NCI-H2227 treated with DMSO at 0.1 percent for 48 hours (cell line): ENCODE measurements at places on chromosomes 3 and 15.
A peak's percentile ranks its signal among the peaks of the same experiment; 100 is the strongest.

- DNase-seq: no peak
These were observed 50.8 kb upstream of the XRN1 start for GRCh38 chr3:142498397-142499180.

- no peak for DNase-seq
These were observed at the start of gene GCHFR for GRCh38 chr15:40763801-40764628. TSS of gene GCHFR (plus strand) at chr15:40764068. CDS start at chr15:40764181, 113 bp downstream.

GRCh38 chr3:129416415-129416814 lies 12.0 kb downstream of the EFCAB12 start:
- no peak for DNase-seq

DNA sequence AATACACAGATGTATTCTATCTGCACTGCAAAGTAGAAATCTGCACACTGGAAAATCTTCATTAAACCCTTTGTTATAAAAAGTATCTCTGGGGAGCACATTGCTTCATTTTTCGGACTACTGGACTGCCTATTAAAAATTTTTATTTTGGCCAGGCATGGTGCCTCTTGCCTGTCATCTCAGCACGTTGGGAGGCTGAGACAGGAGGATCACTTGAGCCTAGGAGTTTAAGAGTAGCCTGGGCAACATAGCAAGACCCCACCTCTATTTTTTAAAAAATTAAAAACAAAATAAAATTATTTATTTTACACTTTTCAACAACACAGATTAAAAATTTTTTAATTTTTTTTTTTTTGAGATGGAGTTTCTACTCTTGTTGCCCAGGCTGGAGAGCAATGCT lies 6.0 kb downstream of the SERP1 start:
- no peak for DNase-seq

- no peak for DNase-seq
These were observed 346.9 kb upstream of the CDIN1 start for GRCh38 chr15:36232491-36232890.

DNA sequence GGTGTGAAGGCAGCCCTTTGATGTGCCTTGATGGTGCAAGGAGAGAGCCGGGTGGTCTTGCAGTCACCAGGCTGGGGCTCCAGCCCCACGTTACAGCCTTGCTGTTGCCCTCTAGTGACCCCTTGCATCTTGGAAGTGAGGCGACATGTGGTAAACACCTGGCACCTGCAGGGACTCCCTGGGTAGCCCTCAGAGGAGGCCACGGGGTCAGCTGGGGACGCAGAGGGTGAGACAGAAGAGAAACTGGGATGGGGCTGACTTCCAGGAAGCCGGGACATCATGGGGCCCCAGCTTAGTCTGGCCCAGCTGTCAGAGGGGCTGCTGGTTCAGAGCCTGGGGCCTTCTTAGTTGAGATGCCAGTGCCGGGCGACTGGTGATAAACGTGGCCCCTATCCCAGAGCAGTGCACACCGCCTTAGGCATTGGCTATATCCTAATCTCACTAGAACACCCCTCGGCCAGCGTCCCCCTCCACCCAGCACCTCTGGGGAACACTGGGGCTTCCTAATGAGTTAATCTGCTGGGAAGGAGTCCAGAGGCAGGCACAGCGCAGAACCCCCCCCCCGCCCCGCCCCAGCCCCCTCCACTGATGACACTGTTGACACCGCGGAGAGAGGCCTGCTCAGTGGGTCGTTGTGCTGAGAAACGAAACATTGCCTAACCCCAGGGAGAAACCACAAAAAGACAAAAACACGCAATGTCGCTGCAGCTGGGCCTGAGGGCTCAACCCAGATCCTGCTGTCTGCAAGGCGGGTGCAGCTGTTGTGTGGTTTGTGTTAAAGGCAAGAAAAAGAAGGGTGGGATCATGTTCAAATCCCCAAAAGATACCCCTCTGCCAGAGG lies 60.5 kb upstream of the KLF13 start:
- no peak for DNase-seq

- DNase-seq: no peak
These were observed 27.1 kb downstream of the ITPR1 start for GRCh38 chr3:4520033-4520816.

DNA sequence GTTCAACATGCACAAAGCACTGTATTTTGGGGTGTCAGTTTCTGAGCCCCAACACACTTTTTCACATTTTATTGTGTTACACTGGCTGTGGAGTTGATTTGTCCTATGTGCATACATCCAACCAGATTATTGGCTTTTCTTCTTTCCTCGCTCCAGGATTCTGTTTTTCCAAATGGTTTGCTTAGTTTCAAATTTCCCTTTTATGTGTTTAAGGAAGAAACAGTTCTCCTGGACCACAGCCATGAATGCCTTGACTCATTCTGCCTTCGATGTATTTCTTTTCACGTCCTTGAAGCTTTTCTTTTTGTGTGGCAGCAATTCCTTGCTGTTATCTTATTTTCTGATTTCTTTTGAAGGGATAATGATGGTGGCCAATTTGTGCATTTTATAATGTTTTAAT lies 53.8 kb downstream of the CACNA2D3 start:
- DNase-seq: no peak

GRCh38 chr3:146577662-146578061 lies 27.5 kb downstream of the PLSCR5 start:
- DNase-seq: no peak

- DNase-seq: no peak
These were observed 25.7 kb downstream of the AMOTL2 start for GRCh38 chr3:134348524-134348923.

DNA sequence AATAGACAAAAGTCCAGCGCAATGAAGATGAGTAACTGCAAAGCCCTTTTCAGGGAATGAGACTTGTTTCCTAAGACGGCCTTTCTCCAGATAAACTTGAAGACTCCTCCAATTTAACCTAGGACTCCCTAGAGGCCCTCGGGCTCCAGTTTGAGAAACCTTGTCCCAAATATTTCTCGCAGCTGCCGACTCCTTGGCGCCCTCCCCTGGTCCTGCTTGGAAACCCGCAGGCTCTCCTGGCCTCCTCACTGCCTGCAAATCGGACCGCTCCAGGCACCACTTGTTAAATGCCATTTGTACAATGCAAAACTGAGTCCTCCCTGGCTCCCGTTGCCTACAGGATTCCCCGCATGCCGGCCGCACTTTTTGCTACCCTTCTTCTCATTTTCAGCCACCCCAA lies 36.8 kb downstream of the MUC4 start:
- DNase-seq: no peak

DNA sequence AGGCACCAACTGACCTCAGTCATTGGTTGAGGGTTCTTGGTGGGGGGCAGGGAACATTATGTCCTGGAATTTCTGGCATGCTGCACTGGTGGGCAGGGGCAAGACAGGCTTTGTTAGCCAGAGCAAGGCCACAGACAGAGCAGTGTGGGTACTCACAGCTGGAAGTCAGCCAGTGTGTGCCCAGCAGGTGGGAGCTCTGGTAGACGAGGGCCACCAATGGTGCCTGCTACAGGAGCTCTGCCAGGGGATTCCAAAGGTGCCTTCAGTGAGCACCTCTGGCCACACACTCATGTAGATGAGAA lies 31.3 kb downstream of the CYP8B1 start:
- DNase-seq: no peak

DNA sequence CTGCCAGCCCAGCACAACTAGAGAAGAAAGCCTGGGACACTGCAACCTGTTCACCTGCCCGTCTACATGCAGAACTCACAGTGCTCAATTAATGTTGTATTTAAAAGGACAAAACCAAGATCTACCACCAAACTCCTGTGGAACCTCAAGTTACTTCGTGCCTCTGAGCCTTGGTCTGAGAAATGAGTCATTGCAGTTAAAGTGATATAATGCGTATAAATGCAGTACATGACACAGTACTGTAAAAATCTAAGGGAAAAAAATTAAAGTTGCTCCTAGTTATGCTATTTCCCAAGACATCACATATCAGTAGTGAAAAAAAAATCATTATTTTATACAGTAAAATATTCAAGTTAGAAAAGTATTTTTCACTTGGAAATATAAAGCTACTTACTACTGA lies 138.9 kb downstream of the ZIC4 start:
- DNase-seq: no peak

DNA sequence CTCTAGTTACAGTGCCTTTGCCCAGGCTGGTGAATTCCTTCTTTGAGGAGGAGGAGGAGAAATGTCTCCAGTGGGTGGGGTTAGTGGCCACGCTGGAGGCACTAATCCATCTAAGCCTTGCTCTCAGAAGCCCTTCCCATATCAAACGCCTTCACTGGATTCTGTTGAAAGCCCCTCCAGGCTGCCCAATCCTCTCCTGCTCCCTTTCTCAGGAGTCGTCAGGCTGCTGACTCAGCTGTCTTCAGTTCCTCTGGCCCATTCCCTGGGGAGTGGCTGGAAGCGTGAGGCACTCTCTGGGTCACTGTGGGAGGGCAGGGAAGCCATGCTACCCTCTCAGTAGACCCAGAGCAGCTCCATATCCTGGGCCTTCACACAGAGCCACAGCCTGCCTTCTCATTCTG lies 2.7 kb downstream of the AP2M1 start:
- DNase-seq: no peak

- no peak for DNase-seq
These were observed 415.7 kb downstream of the PLCL2 start for GRCh38 chr3:17300441-17300840.

- DNase-seq: no peak
These were observed 17.9 kb upstream of the P2RY14 start for GRCh38 chr3:151296226-151296625.

- no peak for DNase-seq
These were observed 35.9 kb downstream of the UNC13C start for GRCh38 chr15:54014067-54014655.

GRCh38 chr3:156236556-156237260 lies 116.3 kb downstream of the KCNAB1 start:
- DNase-seq: no peak

DNA sequence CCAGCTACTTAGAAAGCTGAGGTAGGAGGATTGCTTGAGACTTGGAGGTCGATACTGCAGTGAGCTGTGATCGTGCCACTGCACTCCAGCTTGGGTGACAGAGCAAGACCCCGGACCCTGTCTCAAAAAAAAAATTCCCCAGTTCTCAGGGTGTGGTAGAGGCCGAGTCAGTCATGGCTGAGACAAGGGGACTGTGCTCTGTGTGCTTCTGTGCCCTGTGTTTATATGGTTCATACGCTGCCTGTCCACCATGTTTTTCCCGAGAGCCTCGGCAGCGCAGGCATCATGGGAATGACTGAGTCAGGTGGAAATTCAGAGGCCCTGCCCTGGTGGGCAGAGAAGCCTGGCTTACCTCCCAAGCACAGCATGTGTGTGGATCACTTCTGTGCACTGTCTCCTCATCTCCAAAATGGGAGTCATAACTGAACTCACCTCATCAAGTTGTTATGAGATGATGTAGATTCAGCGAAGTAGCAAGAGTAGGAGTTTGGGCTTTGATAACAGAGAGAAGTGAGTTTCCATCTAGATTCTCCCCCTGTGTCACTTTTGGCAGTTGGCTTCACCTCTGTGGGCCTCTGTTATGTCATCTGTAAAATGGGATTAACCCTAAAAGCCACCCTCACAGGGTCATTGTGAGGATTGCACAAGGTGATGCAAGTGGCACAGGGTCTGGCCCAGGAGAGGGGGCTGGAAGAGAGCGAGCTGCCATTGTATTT lies 56.9 kb downstream of the FLNB start:
- DNase-seq: no peak

GRCh38 chr15:81105545-81105944 lies 28.5 kb upstream of the CFAP161 start:
- no peak for DNase-seq

DNA sequence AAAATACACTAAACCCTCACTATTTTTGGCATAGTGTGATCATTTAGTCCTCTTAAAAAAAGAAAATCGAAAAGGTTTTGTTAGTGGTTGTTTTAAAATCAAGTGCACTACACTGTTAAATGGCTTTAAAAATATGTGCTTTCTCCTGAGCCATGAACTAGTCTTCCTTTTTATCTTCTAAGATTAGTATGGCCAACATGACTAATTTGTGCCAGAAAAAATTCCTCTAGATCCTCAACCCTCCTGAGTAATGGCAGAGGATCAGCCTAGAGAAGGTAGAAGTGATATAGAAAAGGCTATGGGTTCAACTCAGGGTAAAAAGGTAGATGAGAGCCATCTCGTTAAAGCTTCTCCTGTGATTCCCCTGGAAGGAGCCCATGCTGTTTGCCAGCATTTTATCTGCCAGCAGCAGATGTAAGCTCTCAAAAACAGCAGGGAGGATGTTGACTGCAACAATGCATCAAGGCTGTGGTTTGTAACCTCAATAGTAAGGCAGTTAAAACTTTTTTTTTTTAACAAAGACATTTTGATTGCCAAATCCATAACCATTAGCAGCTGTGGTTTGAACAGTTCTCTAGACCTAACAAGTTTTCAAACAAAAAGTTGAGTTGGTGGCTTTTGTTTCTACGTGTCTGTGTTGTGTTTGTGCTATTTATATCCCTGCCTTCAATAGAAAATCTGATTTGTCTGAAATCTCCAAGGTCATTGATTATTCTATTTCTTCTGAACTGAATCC lies 30.2 kb upstream of the ZNF609 start:
- peak; percentile 43 for DNase-seq
